Upper lobe of right lung (tissue), 1 donor: ENCODE measurements at places on chromosomes 1 and 21.

DNA sequence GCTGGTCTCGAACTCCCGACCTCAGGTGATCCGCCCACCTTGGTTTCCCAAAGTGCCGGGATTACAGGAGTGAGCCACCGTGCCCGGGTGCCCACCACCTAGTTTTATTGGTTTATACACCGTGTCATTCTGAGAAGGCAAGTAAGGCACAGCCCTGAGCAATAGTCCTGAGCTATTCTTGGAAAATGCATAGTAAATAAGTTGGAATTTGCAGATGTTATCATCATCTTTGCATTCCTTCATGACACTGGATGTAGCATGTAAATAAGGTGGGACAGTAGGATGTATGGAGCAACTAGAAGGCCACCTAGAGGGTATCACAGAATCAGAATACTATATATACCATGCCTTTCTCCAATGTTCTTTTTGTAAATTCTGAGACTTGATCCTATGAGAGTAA, 11.0 kb downstream of the TOR1AIP2 start:
- no peak for DNase-seq

DNA sequence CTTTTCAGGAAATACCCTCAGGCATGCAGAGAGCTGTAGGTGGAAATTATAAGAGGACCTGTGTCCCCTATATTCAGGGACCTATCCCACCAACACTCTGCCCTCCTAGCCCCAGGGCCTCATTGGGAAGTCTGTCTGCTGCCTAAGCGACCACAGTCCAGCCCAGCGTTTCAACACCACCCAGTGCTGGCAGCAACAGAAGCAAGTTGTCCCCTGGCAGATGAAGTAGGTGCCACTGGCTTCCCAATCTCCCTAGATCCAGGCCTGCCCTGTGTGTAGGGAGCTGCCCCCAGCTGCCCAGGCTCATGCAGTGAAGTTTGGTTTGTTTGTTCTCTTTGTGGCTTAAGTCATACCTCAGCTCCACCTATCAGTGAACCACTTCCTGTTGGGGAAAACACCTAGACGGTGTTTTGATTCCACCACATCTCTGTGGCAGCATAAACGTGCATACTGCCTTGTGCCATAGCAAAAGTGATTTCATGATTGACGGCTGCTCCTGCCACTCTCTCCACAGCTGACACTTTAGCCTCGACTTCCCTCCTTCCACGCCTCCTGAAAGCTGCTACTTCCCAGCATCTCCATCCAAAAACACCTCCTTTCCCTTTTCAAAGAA, 8.1 kb upstream of the LEFTY1 start:
- DNase-seq, result no peak

DNA sequence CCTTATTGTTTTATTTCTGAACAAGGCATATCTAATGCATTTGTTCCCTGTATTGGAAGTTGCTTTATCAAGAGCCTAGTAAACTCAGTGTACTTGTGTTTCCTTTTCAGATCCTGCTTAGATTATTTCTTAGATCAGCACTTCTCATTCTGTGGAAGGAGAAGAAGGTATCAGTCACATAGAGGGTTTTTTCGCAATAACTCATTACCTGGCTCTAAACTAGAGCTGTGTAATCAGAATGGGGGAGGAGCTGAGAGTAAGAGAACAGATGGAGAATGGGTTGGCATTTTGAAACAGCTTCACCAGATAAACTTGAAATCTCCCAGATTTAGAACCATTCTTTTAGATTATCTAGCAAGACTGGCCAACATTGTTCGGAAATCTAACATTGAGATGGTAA, 11.0 kb downstream of the AHCYL1 start:
- DNase-seq, result no peak

DNA sequence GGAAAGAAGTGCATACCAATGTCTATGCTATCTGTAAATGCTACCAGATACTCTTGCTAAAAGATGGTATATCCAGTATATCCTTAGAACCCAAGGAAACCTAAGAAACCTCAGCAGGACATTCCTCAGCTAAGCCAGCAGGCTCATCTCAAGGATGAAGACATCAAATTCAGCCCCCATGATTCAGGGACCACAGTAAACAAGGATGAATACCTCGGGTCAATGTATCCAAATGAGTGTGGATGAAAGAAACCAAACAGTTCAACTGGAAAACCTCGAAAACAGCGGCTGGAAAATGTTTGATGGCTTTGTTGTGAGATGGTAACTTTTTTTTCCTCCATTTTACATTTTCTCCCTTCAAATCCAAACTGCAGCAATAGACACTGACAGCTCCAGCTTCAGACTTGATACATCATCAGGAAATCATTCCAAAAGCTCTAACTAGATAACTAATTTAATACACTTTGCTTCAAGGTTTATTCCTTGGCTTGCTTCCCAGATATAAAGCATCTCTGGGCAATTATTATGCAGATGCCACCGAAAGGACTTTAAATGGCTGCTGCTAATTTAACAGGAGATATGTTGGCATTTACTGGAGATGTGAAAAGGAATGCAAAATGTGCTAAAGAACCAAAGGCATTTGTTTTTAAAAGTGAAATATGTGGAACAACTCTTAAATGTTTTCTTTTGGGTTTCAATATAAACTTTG, 73.6 kb downstream of the SMYD2 start:
- DNase-seq, result no peak

DNA sequence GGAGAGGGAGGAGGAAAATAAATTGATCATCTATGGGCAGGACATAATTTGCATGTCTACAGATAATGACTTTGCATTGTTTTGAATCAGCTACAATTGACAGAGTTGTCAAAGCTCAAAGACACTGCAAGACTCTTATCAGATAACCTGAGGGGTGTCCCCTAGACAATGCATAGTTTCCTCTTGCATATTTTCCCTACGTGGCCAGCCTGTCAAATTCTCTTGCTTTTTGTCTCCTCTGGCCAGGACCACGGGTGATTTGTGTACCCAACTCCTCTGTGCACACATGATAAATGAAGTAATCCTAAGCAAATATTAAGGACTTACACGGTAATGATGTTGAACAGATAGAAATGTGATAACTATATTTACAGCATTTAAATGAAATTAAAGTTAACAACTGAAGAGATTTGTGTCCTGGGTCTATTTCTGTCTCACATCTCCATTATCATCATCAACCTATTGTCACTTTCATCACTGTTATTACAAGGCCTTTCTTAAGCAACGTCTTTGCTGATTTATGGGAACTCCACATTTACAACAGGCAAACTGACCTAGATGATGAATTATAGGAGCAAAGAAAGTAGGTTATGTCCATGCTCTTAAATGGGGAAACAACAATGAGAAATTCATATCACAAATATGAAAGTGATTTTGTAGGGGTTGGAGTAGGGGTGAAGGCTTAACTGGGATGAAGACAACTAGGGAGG, 18.8 kb downstream of the BATF3 start:
- DNase-seq, result no peak

DNA sequence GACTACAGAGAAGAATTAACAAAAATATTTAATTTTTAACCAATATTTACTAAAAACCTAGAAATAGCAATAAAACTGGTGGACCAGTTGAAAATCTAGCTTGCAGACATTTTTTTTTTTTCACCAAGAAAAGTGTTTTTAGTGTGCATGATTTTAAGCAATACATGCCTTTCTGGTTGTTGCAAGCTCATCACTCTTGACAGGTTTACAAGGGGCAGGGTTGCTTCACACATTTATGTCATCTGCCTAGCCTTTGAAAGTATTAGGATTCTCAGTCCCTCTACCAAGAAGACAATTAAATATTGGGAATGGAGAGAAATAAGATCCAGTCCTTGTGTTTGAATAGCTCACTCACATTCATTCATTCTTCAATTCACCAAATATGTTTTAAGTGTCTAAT, 53.8 kb upstream of the LYPLAL1 start:
- DNase-seq, result no peak

GRCh38 chr1:226682871-226683814, 55.9 kb downstream of the ITPKB start:
- no peak for DNase-seq

- DNase-seq, result peak; percentile 22
These were observed 12.2 kb upstream of the RIPK4 start for GRCh38 chr21:41778930-41779600.

- peak; percentile 88 for DNase-seq
These were observed 11.2 kb downstream of the PTPRF start for GRCh38 chr1:43541721-43542401.

DNA sequence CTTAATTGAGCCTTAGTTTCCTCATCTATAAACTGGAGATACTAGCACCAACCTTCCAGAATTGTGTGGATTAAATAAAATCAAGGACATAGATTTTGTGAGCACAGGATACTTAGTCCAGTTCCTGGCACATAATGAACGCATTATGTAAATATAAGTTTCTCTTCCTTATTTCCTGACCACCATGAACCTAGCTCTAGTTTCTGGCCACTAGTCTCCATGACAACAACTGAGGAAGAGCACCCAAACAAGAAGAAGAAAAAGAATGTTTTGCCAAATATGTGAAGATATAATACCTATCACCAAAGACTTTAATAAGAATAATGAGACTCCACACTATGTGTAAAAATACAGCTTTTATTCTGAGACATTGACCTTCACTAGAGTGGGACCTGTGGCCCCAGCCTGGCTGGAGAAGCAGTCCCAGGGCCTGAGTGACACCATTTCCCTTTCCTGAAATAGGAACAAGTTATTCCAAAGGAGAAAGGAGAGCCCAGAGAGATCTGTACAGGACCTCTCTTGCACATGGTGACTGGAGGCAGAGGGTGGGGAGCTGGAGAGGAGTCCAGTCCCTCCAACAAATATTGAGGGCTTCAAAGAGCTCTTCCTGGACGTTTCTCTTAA, 940 bp upstream of the USF1 start:
- DNase-seq, result peak; percentile 53

- DNase-seq, result no peak
These were observed at the start of gene TNFSF4 for GRCh38 chr1:173206816-173207568. Gene TNFSF4, minus strand, starts transcription at chr1:173207331. Its CDS starts 155 bp downstream, at chr1:173207176.

GRCh38 chr1:24498589-24498988, 4.0 kb upstream of the RCAN3 start:
- DNase-seq, result no peak

- no peak for DNase-seq
These were observed 908.9 kb upstream of the ADGRL2 start for GRCh38 chr1:80891871-80892270.

DNA sequence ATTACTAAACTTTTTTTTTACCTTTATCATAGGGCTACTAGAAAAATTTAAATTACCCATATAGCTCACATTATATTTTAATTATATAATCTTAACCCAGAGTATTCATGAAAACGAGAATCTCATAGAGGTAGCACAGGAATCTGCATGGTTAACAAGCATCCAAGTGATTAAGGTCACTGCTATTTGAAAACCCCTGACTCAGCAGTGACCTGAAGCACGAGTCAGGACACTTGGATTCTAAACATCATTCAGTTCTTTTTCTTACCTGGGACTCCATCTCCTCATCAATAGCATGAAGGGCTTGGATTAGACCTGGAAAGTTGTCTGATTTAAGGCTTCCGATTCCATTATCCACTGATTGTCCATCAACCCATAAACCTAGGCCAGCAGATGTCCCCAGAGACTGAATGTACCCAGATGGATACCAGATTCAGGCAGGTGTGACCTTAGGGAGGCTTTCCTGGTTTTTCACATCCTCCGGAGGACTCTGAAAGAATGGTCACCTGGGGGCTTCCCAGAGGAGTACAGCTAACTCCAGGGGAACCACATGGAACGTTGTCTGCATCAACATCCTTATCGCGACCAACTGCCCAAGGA, 174.3 kb downstream of the SETD4 start:
- no peak for DNase-seq

GRCh38 chr1:65254320-65255034, 54.9 kb upstream of the DNAJC6 start:
- peak; percentile 93 for DNase-seq

GRCh38 chr1:119791377-119791776, 19.9 kb downstream of the REG4 start:
- DNase-seq, result no peak

DNA sequence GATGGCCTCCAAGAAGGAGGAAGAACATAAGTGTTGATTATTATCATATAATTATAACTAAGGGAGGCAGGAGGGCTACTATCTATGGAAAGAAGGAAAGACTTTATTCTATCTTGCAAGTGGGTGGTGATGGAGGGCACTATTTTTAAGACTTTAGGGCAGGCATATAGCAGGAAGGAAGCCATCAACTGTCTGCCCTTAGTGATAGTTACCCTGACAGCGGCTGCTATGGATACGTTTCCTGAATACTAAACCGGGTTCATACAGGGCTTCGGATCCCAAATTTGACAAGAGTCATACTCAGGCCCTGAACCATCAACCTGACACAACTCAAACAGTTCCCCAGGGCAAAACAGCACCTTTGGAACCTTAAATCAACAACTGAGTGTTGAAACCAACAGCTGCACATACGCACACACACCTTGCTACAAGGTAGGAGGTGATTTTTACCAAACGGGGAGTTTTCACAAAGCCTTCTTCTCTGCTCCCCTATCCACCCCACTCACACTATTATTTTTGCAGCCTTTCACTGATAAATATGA, 397.2 kb downstream of the OMA1 start:
- no peak for DNase-seq

DNA sequence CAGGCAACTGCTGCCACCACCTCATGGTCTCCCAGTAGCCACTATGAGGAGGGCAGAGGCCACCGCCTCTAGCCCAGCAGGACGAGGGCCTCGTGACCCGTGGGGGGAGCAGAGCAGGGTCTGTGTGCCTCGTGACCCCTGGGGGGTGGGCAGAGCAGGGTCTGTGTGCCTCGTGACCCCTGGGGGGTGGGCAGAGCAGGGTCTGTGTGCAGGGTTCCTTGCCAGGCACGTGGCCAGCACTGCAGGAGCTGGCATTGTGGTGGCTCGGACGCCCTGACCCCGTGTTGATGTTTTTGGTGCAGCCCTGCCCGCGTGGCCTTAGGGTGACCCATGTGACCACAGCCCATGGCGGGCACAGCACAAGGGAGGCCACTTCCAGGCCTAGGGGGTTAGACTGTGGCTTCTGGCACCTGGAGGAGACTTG, 52.8 kb downstream of the SLX9 start:
- DNase-seq, result no peak

DNA sequence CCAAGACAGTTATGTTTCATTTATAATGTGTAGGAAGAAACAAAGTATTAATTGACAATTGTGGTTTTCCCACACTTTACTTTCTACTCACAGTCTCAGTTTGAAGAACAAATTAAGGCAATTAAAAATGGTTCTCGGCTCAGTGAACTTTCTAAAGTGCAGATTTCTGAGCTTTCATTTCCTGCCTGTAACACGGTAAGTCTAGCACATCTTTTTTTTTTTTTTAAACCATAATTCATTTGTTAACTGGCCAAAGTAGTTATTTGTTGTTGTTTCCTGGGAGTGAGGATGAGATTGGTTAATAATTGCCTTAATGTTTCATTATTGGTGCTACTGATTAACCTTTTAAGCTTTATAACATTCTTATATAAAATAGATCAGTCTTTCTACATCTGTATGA, 75.1 kb downstream of the VPS26C start:
- no peak for DNase-seq
